Stimulated activated CD4-positive, alpha-beta T cell treated with anti-CD3 and anti-CD28 coated beads, Interleukin-1b, Interleukin-23, amount 100 ng/mL, for 4 hours (primary cell): ENCODE measurements at places on chromosomes 1 and 21.

GRCh38 chr1:184906761-184907160 is 67.5 kb downstream of the NIBAN1 start:
- DNase-seq = no peak

DNA sequence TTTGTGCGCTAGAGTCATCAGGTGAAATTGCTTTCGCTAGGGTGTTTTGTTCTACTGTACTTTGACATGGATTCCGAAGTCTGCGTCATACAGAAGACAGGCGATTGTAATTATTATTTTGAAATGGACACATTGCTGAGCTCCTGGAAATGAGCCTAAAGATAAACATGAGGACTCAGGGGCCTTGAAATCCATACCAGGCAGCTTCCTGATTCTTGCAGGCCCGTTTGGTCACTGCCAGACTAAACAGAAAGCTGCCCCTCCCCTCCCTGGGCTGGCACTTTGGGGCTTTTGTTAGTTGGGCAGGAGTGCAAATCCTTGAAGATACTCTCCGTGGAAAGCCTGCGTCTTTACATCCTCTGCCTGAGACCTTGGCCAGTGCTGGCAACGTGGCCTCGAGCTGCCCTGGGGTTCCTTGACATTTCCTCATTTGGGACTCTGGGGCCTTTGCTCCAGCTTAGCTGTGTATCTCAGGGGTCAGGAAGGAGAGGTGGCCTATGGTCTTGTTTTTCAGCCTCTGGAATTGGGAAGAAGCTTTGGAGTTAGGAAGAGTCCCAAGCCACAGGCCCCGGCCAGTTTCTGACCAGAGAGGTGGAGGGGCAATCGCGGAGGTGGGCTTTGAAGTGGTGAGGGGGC is 26.9 kb upstream of the KCNE2 start:
- DNase-seq = no peak

DNA sequence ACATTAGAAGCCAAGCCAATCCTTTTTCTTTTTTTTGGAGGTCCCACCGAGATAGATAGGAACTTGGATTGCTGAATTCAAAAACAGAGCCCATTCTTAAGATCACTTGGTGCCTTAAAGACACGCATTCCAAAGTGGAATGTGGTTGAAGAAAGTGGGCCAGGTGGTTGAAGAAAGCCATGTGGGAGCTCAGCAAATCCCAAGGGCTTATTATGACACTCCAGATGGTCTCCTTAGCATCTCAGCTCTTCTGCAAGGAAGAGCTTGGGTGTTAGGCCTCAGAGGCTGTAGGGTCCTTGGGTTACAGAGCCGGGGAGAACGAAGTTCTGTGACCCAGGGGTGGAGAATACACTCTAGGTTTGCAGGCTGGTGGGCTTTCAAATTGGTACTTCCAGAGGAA is 13.5 kb downstream of the TOR3A start:
- no peak for DNase-seq

DNA sequence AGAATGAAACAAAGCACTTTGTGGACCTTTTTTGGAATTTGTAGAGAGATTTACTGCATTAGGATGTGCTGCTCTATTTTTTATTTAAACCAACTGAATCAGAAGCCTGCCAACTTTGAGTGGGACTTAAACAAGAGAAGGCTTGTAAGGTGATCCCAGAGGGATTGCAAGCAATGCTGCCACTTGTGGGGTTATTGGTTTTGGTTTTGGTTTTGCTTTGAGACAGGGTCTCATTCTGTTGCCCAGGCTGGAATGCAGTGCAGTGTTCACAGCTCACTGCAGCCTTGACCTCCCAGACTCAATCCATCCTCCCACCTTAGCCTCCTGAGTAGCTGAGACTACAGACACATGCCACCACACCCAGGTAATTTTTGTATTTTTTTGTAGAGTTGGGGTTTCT is 32.2 kb upstream of the GNG5 start:
- no peak for DNase-seq

GRCh38 chr1:179545321-179545720 is 30.4 kb downstream of the NPHS2 start:
- DNase-seq = no peak

- DNase-seq = no peak
These were observed 1.7 kb downstream of the NECAP2 start for GRCh38 chr1:16442265-16442664.

DNA sequence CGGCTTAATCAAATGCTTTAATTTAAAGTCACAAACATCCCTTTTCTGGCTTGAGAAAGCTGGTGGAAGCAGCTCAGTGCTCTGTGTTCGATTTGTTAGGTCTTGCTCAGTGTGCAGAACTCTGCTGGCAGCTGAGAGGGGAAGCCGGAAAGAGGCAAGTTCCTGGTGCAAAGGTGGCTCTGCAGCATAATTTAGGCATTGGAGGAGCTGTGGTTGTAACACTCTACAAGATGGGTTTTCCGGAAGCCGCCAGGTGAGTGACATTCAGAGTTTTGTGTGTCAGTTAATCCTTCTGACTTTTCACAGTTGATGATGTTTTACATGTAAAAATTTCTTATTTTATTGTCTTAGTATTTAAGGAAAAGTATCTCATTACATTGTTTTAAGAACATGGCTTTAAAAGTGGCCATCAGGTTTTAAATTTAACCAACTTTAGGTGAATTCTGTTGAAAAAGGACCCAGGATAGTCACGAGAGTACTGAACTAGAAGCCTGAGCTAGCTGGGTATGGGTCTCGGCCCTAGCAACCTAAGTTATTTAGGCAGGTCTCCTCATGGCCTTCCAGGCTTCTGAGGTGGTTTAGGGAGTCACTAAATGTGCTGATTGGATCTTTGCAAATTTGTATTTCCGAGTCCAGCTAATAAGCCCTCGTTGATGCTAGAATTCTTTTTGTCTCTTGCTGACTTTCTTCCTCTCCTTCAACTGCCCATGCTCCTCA is 47.1 kb upstream of the PODN start:
- peak; percentile 56 for DNase-seq

DNA sequence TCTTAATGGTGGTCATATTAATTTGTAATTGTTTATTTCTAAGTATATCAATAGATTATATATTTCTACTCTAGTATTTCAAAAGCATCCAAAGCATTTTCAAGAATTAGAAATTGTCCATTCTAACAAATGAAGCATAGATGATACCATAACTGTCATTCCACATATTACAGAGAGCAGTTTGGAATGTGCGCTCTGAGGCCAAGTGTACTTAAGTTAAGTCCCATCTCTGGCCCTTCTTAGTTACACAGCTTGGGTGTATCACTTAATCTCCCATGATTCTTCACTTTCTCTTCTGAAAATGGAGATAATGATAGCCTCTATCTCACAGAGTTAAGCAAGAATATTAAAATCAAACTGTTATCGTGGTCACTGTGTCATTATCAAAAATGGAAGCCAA is 281.1 kb downstream of the MRPL39 start:
- no peak for DNase-seq

DNA sequence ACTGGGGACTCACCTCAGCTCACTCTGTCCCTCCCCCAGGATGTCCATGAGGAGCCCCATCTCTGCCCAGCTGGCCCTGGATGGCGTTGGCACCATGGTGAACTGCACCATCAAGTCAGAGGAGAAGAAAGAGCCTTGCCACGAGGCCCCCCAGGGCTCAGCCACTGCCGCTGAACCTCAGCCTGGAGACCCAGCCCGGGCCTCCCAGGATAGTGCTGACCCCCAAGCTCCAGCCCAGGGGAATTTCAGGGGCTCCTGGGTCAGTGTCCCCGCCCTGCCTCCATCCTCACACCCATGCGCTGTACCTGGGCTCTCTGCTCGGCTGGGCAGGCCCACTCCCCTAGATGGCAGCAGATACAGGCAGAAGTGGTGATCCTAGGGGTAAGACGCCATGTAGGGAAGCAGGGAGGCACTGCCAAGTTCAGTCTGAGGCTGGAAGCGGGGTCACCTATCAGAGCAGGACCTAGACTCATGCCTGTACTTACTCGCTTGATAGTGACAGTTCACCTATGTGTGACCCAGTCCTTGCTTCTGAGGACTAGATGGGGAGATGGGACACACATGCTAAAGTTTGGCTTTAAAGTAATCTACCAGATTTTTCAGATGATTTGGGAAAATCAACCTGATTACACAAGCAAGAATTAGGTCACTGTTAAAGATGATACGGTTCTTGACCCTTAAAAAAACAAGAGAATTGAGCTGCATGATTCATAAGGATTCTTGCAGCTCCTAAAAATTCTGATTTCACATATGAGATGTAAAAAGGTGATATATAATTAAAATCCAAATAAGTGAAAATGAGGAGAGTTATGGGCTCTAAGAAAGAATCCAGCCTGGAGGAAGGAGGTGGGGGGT is 38.7 kb downstream of the ETNK2 start:
- no peak for DNase-seq

DNA sequence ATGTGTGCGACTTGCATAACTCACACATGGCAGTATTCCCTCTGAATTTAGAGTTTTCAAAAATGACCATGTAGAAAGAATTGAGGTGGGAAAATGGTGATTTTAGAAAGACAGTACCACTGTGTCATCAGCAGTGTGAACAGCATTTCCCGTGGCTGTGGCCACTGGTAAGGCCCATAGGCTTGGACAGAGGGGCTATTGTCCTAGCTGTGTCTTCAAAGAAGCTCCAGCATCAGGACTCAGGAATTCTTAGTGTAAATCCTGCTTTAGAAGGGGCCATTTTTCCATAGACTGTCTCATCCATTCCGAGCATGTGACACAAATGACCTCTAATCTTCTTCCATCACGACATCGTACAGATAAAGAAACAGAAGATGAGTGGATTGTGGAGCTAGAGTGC is 119.3 kb upstream of the BACE2 start:
- DNase-seq = no peak

DNA sequence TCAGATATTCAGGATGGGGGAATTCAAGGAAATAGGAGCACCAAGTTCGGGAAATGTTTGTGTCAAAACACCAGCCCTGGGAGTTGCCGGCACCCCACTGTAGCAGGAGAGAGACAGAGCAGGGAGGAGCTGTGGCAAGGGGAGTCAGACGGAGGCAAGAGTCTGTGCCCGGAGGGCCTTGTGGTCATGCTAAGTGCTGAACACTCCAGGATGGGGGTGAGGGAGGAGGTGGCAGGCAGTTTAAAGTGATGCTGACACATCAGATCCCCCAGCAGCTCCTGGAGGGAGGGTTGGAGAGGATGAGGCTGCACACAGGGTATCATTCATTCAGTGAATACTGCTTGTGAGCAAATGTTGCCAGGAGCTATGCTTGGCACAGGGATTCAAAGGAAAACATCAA is 150.3 kb upstream of the ETV3 start:
- no peak for DNase-seq

GRCh38 chr1:20896826-20897225 is 109.7 kb upstream of the HP1BP3 start:
- DNase-seq = no peak

DNA sequence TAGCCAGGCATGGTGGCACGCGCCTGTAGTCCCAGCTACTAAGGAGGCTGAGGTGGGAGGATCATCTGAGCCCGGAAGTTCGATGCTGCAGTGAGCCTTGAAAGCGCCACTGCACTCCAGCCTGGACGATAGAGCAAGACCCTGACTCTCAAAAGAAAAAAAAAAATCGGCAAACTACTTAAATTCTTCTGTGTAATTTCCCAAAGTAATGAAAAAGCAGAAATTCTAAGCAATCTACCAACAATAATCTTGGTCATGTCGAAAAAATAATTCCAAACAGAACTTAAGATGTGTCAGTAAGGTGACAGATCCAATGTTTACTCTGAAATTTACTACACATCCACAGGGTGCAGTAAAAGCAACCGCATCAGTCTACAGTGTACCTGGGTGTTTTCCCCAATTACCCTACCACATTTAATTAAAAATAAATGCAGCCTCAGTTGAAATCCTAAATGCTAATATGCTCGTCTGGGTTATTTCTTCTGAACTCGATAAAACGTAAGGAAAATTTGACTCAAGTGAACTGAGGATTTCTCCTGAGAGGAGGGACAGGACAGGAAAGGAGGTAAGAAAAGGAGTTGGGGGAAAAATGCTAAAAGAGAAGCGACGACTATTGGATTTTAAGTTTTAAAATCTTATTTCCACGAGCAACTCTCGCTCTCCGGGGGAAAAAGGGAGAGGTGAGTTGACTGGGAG is 801 bp downstream of the EPRS1 start:
- no peak for DNase-seq

- no peak for DNase-seq
These were observed 30.4 kb downstream of the CDC14A start for GRCh38 chr1:100382657-100383056.

DNA sequence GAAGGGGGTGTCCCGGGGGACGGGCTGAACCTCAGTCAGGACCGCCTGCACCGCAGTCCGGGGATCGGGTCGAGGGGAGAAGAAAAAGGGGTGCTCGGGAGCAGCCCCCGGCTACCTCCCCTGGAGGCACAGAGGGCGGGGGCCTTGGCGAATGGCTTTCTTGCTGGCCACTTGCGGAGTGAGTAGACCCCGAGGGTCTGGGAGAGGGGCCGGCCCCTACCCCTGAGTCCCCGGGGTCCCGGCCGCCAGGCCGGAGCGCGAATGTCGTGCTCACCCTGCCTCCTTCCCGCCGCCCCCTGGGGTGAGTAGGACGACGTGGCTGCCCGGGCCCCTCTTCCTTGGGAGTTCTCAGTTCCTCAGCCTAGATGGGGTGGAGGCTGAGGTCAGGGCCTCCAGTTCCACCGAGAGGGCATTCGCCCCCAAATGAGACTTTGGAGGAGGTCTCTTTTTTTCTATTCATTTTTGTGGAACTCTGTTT is 113.0 kb downstream of the OSBPL9 start:
- DNase-seq = no peak

- no peak for DNase-seq
These were observed 32.1 kb downstream of the CTNNBIP1 start for GRCh38 chr1:9877962-9878361.

DNA sequence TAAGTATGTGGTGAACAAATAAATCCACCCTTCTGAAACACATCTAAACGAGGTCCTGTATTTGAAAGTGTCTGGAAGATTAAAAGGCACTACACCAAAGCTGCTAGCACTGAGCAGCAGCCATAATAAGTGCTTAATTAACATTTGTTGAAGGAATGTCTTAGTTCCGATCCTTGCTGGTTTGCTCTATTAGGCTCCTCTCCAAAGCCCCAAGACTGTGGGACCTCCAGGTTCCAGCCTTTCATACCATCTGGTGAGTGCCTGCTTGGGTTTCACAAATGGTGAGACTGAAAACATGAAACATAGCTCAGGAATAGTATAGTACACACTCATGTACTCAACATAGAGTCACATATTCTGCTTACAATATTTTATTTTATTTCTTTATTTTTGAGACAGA is 640 bp upstream of the CYP2J2 start:
- no peak for DNase-seq

DNA sequence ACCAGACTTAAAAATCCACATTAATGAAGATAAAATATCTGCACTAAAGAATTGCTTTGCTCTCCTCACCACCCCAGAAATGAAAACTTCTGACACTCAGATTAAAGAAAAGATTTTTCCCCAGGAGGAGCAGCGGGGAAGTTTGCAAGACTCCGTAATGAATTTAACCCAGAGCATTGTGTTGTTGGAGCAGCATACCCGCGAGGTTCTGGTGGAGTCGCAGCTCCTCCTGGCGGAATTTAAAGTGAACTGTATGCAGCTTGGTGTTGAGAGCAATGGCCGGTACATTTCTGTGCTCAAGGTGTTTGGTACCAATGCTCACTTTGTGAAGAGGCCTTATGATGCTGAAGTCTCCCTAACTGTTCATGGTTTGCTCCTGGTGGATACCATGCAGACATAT is 46.4 kb downstream of the VPS13D start:
- DNase-seq = peak; percentile 5

- DNase-seq = no peak
These were observed 95.0 kb downstream of the LAMC2 start for GRCh38 chr1:183281039-183281438.
